ENCODE measurements at places on chromosomes 13 and 19.

- DNase-seq: no peak
Measured at GRCh38 chr13:80740071-80740470, 399.1 kb upstream of the SPRY2 start.

- DNase-seq: peak; percentile 56
Measured at GRCh38 chr19:3570606-3571011, 2.1 kb upstream of the HMG20B start.

- DNase-seq: no peak
Measured at GRCh38 chr19:1237027-1237659, 662 bp downstream of the CBARP start.

GRCh38 chr13:34776390-34776981 is 165.6 kb upstream of the NBEA start:
- DNase-seq: no peak

GRCh38 chr13:36210738-36211137 is 3.6 kb downstream of the SOHLH2 start:
- DNase-seq: no peak

GRCh38 chr19:16319481-16319880 is 5.1 kb upstream of the KLF2 start:
- DNase-seq: no peak

GRCh38 chr19:34367624-34367957 is 2.6 kb downstream of the GPI start:
- DNase-seq: no peak

DNA sequence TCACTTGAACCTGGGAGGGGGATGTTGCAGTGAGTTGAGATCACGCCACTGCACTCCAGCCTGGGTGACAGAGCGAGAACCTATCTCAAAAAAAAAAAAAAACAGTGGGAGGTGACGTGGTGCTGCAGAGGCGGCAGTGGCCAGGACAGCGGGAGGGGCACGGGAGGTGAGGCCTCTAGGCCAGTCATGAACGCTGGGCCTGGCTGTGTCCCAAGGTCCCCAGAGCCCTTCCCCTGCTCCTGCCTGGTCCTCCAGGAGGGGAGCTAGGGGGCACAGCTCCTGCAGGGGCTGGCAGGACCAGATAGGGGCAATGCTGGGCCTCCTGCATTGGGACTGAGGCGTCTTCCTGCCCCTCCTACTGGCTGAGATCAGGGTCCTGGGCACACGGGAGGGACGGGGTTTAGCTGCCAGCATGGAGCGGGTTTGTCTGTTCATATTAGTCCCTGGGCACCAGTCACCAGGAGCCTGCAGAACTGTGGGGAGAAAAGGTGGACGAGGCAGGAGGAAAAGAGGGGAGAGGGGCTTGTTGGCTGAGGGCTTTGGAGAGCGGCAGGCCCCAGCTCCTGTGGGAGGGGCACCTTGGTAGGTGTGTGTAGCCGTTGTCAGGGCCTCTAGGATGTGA is 4.5 kb downstream of the MAP2K7 start:
- no peak for DNase-seq

- no peak for DNase-seq
Measured at GRCh38 chr13:86882107-86882506, 789.1 kb upstream of the SLITRK5 start.

- no peak for DNase-seq
Measured at GRCh38 chr13:112910616-112911280, 58.3 kb upstream of the MCF2L start.

DNA sequence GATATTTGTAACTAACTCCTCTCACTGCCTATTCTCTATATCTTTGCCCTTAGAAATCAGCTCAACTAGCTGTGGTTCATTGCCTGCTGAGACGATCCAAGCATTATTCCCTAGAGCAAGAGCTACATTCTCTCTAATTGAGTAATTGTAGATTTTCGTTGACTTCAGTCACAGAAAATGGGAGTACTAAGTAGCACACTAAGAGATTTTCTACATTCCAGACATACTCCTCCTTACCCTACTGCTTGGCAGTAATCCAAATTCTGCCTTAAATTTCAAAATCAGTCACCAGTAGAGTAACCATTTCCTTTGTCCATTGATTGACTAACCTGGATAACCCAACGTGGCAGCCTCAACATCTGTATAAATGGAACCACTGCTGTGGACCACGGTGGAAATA is 1786.8 kb downstream of the SLITRK5 start:
- DNase-seq: no peak

DNA sequence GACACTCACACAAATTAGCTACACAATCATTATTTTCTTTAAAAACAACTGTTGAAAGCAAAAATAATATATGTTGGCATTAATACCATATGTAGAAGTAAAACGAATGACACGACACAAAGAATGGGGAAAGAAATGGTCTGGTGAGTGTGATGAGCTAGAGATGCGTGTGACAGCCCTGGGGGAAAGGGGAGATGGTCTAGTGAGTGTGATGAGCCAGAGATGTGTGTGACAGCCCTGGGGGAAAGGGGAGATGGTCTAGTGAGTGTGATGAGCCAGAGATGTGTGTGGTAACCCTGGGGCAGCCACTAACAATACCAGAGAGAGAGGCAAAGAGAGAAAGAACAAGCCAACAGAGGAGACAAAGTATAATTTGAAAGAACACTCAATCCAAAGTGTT is 22.3 kb upstream of the LAMP1 start:
- DNase-seq: no peak

DNA sequence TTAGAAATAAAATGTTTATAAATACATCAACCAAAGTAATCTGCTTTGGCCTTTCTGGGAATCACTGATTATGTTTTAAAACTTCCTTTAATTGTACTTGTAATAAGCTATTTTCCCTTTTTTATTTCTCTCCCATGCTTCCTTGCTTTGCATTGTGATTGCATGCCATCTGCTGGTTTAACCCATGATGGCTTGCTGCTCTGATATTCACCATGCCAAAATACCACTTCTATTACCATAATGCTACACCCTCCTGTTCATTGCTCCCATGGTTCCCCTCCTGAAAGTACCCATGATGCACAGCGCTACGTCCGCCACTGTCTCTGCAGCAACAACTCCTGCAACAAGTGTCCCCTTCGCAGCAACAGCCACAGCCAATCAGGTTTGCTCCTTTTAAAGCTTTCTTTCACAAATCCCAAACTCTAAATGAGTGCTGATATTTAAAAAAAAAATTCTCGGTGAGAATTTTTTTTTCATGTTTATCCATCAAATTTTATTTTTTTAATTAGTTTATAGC is 67.7 kb upstream of the RAP2A start:
- no peak for DNase-seq

DNA sequence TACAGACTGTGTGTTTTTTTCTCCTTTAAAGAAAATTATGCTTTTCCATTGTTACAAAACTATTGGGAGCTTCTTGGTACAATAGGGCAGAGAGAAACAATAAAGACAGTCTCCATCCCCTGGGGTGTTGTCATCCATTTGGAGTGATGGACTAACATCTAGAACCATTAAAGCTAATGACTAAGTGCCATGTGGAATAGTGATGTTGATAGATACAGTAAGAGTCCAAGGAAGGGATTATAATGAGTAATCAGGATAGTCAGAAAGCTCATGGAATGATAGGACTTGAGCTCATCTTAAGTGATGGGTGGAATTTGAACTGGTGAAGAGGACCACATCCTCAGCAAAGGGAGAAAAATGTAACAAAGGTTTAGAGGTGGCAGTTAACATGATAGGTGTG is 24.1 kb upstream of the FRY start:
- no peak for DNase-seq

- no peak for DNase-seq
Measured at GRCh38 chr19:35963514-35963913, 27.3 kb downstream of the LRFN3 start.

DNA sequence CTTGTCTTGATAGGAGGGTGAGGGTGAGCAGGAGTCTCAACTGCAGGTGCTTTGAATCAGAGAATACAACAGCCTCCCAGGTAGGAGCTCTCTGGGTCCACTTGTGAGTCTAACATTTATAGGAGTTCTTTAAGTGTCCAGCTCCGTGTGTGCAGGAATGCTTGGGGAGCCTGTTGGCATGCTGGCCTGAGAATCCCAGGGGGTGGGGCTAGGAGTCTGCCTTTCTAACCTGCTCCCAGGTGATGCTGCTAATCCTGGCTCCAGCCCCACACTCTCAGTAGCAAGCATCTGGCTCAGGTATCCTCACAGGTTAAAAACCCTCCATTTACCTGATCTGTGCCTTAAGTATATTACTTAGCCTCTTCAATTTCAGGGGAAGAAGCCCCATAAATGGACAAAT is 368.9 kb downstream of the RBM26 start:
- DNase-seq: no peak

- no peak for DNase-seq
Measured at GRCh38 chr19:11767633-11768133, 883 bp downstream of the ZNF441 start.

DNA sequence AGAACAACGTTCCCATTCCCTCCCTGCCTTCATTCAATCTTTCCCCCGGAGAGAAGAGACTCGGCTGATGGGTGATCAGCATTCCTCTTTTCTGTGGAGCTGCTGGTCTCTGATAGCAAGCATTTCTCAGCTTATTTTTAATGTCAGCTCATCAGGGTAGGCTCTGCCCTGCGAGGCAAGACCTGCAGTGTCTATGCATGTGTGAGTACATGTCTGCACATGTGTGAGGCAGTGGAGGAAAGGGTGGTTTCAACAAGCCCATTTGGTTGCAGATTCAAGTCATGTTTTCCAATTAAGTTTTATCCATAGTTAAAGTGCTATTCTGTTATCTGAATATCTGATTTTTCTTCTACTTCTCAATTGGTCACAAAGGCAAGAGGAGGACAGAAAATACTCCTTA is 19.5 kb downstream of the SLC10A2 start:
- DNase-seq: no peak

GRCh38 chr13:91042870-91043269 is 304.6 kb upstream of the MIR17HG start:
- DNase-seq: no peak

DNA sequence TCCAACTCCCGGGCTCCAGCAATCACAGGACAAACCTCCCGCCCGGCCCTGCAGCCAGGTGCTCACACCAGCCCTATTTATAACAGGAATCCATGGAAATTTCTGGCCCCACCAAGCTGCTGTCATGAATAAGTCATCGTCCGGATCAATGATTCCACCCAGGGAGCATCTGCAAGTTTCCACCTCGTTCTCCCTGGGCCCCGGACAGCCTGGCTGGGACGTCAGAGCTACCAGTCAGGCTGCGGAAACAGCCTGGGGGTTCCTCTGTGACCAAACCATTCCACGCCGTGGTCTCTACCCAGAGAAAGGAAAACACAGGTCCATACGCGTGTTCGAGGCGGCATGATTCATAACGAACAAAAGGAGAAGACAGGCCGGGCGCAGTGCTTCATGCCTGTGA is 20.7 kb upstream of the PTBP1 start:
- no peak for DNase-seq

GRCh38 chr19:56088497-56089215 is 32.4 kb downstream of the ZNF787 start:
- DNase-seq: no peak

- no peak for DNase-seq
Measured at GRCh38 chr19:30227012-30227621, 145.1 kb upstream of the ZNF536 start.

All from head of caudate nucleus (tissue), 42 donors.